C1 segment of cervical spinal cord (tissue), 14 donors: ENCODE measurements at places on chromosomes 12 and 14.
A peak's percentile ranks its signal among the peaks of the same experiment; 100 is the strongest.

- DNase-seq, result no peak
These were observed 113.2 kb upstream of the EEA1 start for GRCh38 chr12:93042283-93042682.

- peak; percentile 6 for DNase-seq
These were observed 1.4 kb downstream of the FIGNL2 start for GRCh38 chr12:51846911-51847642.

DNA sequence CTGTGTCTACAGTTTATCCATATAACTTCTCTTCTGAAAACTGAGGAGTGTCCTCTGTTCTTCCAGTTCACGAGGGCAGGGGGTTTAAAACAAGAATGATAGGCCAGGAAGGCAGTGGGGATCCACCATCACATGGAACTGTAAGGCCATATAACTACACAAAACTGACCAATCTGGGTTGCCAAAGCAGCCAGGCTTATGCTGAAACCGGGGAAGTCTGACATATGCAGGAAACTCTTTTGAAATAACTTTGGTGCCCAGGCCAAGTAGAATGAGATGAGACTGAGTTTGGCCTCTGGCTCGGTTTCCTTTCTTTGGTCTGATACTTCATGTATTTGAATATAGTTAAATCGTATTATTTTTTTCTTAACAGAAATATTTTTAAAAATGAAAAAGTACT lies 18.0 kb upstream of the ATF1 start:
- no peak for DNase-seq

- DNase-seq, result no peak
These were observed 399.4 kb downstream of the C12orf75 start for GRCh38 chr12:105729926-105730325.

GRCh38 chr12:6796576-6796975 lies 7.2 kb downstream of the CD4 start:
- no peak for DNase-seq

DNA sequence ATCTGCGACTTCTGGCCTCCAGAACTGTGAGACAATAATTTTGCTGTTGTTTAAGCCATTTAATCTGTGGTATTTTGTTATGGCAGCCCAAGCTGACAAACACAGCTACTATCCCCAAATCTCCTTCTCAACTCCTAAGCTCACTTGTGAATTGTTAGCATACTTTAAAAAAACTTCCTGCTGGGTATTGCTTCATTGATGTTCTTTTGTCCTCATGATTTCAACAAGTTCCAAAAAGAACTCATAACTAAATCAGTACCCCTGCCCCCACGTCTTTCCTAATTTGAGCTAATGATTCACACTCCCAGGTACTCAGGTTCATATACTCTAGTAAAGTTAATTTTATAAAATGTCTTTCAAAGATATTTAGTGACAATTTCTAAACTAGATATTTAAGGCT lies 125.5 kb downstream of the MDGA2 start:
- DNase-seq, result no peak

GRCh38 chr12:116346222-116346621 lies 68.7 kb upstream of the MED13L start:
- no peak for DNase-seq

DNA sequence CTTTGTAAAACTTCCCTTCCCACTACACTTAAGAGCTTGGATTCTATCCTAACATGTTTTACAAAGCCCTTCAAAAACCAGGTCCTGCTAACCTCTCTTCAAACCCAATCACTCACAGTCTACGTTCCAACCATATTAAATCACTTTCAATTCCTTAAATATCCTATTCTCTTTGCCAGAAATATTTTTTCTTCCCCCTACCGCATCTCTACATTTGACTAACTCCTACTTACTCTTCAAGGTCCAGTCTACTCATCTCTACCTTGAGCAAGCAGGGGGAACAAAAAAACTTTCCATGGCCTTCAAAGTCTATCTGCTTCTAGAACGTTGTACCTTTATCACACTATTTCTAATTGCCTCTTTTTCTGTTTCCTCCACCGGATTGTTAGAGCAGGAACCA lies 6.1 kb downstream of the ERGIC2 start:
- DNase-seq, result no peak

- no peak for DNase-seq
These were observed 23.5 kb downstream of the SIX6 start for GRCh38 chr14:60532442-60532841.

DNA sequence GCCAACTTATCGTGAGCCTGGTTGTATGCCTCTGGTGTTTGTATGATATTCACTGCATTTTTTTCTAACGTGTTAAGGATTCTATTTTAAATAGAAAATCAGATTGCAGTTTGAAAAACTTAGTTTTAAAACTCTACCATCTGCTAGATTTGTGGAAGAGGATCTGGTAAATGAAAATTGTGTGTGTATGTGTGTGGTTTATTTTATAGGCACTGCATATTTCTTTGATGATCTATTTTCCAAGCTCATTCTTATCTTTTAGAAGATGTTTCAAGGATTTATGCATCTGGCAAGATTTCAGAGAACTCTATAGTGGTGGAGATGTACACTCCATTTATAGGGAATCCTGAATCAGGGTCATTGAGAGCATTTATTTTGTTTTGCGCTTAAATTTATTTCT lies 69.8 kb downstream of the HMGA2 start:
- no peak for DNase-seq

DNA sequence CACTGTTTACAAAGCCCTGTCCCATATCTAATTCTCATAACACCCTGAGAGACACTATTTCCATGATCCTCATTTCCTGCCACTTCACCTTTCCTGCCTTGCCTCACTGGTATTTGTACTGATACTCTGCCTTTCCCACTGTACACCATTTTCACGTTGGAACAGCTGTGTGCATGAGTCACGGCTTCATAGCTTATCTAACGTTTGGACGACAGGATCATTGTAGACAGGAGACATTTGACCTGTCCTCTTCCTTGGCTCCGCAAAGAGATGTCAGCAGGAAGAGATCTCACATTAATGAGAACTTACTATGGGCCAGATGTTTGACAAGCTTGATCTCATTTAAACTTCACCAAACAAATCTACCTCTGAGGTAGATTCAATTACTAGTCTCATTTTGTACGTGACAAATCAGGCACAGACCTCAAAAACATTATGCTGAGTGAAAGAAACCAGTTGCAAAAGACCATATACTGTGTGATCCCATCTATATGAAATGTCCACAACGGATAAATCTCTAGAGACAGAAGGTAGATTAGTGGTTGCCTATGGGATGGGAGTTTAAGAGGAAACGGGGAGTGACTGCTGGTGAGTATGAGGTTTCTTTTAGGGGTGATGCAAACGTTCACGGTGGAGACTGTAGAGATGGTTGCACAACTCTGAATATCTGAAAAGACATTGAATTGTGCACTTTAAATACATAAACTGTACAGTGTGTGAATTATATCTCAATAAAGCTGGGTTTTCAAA lies 71.2 kb downstream of the KCNK13 start:
- DNase-seq, result no peak

- DNase-seq, result no peak
These were observed 52.3 kb downstream of the VEZT start for GRCh38 chr12:95269892-95270291.

DNA sequence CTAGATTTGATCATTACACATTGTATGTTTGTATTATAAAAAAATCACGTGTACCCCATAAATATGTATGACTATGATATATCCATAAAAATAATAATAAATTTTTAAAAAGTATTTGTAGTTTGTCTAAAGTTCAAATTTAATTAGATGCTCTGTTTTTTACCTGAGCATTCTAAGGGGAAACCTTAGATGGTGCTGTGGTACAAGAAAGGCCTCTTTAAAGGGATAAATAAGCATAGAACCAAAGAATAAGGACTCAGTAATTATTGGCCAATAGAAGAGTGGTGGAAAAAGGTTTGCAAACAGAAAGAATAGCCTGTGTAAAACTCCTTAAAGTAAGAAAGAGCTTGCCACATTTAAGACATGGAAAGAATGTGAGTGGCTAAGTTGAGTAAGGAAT lies 580.1 kb upstream of the SEL1L start:
- DNase-seq, result no peak

DNA sequence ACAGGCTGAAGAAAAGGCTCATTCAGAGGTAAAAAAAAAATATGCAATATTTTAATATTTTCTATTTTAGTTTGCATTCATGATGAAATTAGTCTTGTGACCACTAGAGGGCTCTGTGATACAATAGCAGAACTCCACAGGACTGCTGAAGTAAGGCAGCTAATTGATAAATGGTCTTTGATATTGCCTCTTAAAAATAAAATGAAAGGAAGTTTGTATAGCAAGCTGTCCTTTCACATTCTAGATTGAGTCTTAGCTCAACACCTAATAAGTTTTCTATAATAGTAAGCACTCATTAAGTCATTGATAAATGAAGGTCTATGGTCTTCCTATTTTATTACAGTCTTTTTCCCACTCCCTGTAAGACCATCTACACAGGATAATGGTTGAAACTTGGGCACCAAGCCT lies 315.7 kb downstream of the NAV3 start:
- no peak for DNase-seq

DNA sequence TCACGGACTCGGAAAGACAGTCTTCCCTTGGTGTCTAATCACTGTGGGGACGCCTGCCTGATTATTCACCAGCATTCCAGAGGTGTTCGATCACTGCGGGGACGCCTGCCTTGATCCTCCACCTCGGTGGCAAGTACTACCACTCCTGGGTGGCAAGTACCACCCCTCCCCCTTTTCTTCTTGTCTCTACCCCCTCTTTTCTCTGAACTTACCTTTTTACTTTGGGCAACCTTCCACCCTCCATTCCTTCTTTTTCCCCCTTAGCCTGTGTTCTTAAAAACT lies 12.0 kb upstream of the LGMN start:
- no peak for DNase-seq

- DNase-seq, result no peak
These were observed 190.9 kb downstream of the BTG1 start for GRCh38 chr12:91954747-91955146.

- peak; percentile 67 for DNase-seq
These were observed at the start of gene ERBB3 for GRCh38 chr12:56079723-56080555. ERBB3 (plus strand) TSS chr12:56080165; CDS start chr12:56080301, 136 bp downstream.

GRCh38 chr12:100533376-100533775 lies 40.1 kb upstream of the GAS2L3 start:
- no peak for DNase-seq

GRCh38 chr12:110224379-110225304 lies 56.4 kb upstream of the ATP2A2 start:
- no peak for DNase-seq

DNA sequence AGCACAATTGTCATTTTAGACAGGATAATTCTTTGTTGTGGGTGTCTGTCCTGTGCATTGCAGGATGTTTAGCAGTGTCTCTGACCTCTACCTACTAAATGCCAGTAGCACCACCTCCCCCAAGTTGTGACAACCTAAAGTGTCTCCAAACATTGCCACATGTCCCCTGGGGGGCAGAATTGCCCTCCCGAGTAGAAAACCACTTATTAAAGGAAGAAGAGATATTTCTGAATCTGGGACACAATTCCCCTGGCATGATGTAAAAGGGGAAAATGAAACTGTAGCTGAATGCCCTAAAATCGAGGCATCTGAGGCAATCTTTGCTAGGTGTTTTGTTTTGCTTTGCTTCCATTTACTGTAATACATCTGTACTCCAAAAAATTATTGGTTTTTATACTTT lies 116.8 kb upstream of the NAP1L1 start:
- DNase-seq, result no peak

DNA sequence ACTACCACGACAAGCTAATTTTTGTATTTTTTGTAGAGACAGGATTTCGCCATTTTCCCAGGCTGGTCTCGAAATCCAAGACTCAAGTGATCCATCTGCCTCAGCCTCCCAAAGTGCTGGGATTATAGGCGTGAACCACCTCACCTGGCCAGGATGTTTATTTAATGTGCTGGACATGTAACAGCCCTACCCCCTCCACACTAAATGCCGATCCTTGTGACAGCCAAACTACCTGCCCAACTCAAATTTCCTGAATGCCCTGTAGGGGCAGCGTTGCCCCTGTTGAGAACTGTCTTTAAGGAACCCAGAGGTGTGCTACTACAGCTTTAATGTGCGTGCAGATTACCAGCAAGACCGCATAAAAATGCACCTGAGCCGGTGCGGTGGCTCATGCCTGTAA lies 48.1 kb downstream of the KCNK13 start:
- no peak for DNase-seq

- no peak for DNase-seq
These were observed 1007.0 kb upstream of the LRFN5 start for GRCh38 chr14:40599725-40600124.

DNA sequence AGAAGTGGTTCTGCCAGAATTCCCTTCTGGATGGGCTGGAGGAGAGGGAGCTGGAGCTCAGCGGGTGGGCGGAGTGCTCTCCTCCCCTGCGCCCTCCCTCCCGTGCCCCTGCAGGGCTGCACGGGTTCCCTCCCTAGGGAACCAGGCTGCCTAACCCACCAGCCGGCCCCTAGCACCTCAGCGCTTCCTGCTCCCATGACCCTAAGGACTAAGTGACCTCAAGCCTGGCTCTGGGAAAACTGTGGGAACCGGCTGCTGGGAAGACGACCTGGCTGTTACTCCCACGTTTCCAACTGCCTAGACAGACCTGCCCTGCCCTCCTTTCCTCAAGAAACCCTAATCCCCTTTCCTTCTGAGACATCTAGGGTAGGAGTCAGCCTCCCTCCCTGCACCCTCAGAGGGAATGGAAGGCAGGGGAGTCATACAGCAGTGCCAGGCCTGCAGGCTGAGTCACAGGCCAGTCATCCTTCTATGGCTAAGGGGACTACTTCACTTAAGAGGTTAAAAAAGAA lies 31.5 kb downstream of the SLC6A12 start:
- no peak for DNase-seq

DNA sequence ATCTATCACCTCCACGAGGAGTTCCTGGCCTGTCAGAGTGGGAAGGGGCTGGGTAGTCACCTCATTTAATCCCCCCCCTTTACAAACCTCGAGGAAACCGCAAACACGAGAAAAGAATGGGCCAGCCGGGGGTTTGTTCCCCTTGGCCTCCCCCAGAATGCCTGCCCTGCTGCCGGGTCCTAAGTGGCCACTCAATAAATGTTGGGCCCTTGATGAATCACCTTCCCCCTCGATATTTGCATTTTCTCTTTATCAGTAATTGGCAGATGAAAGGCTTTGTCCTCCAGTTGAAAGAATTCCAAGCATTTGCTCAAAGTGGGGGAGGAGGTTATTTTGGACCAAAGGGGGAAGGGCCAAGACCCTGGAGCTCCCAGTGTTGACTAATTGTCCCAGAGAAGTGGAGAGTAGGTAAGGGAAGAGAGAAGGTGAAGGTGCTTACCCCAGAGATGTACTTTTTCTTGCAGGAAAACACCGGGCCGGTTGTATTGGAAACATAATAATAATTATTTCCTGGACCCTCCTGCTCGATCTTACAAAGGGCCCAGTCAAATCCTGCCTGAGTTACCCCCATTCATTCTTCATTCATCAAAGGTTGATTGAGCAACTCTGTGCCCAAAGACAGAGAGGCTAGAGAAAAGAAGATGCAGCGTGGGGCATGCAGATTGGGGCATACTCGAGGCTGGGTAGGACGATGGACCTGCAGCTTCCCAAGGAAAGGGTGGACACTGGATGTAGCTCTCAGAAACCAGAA lies 1.9 kb upstream of the KDM2B start:
- DNase-seq, result no peak

- no peak for DNase-seq
These were observed 46.0 kb upstream of the CHST11 start for GRCh38 chr12:104410786-104411185.

GRCh38 chr14:58898655-58899316 lies 261.0 kb downstream of the DACT1 start:
- no peak for DNase-seq

GRCh38 chr12:125773033-125773640 lies 707.9 kb downstream of the AACS start:
- DNase-seq, result no peak

- no peak for DNase-seq
These were observed 379.8 kb downstream of the FUT8 start for GRCh38 chr14:65792208-65792905.
